ENCODE measurements at places on chromosomes 2 and 18.
A peak's percentile ranks its signal among the peaks of the same experiment; 100 is the strongest.

DNA sequence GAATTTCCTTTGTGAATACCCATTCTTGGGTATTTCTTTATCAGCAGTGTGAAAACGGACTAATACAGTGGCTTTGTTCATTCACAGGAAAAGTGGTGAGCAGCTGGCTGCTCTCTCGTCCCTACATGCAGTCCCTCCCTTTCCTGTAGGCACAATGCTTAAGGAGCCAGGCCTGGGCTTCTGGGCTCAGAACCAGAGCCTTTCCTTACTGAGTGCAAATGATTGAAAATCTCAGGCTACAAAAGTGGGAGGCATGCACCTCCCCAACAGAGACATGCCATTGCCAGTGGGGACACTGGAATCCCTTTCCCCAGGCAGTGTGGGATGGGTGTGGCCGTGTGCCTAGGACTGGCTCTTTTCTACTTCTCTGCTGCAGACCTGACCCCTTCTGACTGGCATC, 61.3 kb downstream of the MCFD2 start:
- DNase-seq: no peak

GRCh38 chr2:77831060-77831459, 308.9 kb upstream of the LRRTM4 start:
- DNase-seq: no peak

GRCh38 chr2:207115715-207116364, 49.9 kb downstream of the KLF7 start:
- DNase-seq: no peak

DNA sequence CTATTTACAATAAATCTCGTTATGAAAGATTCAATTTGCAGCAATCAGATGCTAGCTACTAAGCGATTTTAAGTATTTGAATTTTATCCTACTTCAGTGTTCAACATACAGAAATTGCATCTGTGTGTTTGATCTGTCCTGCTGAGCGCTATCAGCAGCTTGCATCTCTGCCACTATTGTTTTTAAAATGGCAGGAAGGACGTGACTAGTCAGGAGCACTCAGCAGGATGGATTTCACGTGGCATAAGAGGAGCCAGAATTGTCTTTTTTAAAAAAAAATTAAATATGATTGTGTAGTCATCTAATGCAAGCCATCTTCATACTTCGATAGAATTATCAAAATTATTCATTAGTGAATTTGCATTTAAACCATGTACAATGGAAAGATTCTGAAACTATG, 2.8 kb upstream of the KLHL14 start:
- no peak for DNase-seq

DNA sequence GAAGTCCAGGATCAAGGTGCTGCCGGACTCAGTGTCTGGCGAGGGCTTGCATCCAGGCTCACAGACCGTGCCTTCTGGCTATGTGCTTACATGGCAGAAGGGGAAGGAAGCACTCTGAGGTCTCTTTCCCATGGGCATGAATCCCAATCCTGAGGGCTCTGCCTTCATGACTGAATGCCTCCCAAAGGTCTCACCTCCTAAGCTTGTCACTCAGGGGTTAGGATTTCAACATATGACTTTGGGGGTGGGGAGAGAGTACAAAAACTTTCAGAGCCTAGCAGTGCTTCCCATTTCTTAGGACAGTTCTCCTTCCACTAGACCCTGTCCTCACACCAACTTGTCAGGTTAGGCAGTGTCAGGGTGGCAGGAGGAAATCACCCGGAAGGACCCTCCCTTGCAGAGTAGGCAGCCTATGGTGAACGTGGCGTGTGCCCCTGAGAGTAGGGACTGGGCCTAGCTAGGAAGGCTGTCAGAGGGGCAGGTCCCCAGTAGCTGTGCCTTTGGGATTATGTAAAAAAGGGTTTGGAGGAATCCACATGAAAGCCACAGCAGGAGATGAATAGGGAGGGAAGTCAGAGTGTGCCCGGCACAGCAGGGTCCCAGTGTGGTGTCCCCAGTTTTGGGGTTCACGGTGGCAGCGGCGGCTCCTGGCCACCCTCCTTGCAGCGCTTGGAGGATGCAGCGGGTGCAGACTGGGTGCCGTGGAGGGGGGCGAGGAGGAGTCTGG, 233.3 kb downstream of the LDLRAD4 start:
- no peak for DNase-seq

DNA sequence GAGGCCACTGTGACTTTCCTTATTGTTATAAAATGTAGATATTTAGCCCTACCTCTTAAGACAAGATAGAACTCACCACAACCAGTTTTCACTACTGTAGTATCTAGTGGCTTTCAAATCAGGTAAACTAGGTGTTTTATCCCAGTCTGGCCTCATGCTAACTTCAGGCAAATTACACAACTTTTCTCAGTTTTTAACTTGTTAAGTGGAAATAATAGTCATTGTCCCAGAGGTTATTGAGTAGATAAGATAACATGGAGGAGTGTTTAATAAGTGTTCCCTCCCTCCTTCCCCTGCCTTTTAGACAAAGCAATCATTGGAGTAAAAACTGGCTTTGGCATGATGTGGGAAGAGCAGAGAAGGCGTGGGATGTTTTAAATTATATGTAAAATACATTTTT, 27.3 kb downstream of the ANXA4 start:
- DNase-seq: no peak

DNA sequence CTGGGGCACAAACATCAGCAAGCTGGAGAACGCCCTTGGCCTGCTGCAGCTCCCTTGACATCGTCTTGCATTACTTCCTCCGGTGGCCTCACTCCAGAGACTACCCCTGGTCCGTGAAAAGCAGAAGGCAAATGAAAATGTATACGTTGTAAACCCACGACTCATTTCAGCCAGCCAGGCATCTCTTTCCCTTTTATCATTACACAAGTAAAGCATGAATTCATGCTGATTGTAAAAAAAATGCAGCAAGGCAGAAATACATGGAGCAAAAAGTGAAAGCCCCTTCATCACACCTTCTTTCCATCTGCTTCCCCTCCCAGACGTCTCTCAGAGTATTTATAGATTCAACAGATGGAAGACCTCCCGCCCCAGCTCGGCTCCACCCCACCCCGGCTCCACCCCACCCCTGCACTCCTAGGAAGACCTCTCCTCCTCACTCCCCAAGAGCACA, 41.6 kb upstream of the RALBP1 start:
- DNase-seq: peak; percentile 68

DNA sequence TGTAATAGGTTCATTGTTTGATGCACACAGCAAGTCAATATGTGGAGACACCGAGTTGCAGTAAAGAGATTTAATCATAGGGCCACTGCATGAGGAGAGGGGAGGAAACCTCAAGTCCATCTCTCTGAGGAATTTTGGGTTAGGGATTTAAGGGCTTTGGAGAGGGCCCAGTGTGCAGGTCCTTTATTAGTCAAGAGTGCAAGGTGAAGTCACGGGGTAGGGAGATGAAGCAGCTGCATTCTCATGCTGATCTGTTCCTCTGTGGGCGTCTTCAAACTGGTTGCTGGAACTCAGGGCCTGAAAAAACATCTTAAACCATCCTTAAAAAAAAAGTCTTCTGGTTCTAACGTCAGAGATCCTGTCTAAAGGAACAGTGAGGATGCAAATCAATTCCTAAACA, 131.6 kb downstream of the NXPH2 start:
- no peak for DNase-seq

DNA sequence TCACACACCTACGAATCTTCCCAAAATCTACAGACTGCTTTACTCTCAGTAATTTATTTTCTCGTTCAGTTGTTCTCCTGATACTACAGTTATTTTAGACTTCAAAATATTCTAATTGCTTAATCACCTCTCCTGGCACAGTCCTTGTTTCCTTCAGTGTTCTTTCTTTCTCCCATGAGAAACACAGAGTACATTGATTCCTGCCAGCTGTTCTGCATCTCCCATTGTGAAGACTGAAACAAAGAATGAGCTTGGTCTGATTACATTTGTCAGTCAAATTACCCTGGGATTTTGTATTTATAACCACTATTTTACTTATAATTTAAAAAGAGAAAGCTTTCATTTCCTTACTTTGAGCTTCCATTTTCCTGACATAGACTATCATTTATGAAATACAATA, 63.9 kb upstream of the TANK start:
- DNase-seq: no peak

DNA sequence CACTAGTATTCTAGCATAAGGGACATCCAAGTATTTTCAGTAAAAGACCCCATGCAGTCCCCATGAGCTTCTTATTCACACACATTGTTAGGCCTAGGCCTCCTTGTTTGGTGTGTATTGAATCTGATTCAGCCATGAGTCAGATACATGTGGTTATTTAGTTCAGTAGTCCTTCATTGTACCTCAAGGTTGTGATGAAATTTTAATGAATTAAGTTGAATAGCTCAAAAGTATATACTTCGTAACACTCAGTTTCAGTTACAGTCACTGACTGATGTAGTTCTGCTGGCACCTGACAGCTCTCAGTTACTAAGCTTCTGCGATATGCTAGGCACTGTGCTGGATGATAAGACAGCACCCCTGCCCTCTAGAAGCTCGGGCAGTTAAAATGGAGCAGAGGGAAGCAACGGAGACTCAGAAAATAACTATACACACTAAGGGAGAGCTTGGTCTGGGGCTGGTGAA, 86.4 kb downstream of the XRCC5 start:
- DNase-seq: no peak

DNA sequence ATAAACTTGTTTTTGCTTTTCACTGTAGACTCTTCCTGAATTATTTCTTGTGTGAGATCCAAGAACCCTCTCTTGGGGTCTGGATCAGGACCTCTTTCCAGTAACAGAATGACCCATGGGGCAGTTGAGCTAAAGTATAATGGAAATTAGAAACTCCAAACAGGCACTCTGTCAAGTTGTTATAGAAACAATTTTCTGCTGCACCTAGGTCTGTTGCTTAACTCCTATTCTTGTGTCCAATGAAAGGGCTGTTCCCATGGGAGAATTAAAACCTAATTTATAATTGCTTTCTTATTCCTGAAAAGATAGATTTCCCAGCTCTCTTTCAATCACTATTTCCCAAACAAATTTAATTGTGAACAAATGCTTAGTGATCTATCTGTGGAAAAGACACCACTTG, 1341.3 kb upstream of the PIK3C3 start:
- DNase-seq: no peak

DNA sequence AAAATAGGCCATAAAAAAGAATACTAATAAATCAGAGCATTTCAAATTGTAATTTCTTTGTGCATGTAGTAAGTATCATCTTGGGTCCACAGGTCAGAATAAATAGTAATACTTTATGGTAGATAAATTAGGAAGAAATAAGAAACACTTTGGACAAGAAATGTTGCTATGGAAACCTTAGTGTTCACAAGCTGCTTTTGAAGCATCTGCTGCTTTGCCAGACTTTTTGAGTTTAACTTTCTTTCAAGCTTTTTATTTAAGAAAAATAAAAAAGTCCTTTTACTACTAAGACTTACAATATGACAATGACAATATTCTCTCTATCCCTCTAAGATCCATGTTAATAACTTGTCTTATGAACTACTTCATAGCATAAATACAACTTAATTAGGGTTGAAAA, 690.7 kb upstream of the FSHR start:
- DNase-seq: no peak

- DNase-seq: no peak
These were observed 62.1 kb upstream of the HDAC4 start for GRCh38 chr2:239462671-239463506.
